ENCODE measurements at places on chromosomes 1 and 21. TPM values are rescaled to one million over a fixed set of nuclear protein-coding genes. Genes with fewer than 3 reads are reported as not detected.

Gene NT5C1A
- total RNA-seq = not detected

Gene RSPH1
- total RNA-seq = not detected

Gene TNFRSF18
- 7.6 TPM for total RNA-seq

Gene PCP4
- not detected for total RNA-seq

Gene ESRRG
- total RNA-seq = not detected

Gene PRDM16
- 6.9 TPM for total RNA-seq

Gene SLC9C2
- total RNA-seq = not detected
